GM23248 (cell line): ENCODE measurements at places on chromosomes 6 and 20.

- peak; percentile 95 for DNase-seq
Measured at GRCh38 chr6:89034586-89035251, 45.8 kb upstream of the PNRC1 start.

DNA sequence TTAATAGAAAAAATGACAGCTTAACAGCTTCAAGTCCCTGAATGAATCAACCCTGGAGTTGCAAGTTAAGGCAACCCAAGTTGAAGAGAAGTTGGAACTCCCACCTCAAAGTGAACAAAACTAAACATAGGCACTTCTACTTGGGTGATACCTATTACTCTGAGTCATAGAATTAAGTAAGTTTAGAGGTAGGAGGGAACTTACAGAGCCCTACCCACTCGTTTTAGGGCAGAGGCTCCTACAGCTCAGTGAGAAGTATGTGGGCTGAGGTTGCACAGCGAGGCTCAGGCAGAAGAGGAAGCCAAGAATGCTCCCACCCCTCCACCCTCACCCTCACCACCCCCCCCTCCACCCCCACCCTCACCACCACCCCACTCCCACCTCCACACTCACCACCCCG lies 42.2 kb downstream of the NFATC2 start:
- DNase-seq: peak; percentile 10

DNA sequence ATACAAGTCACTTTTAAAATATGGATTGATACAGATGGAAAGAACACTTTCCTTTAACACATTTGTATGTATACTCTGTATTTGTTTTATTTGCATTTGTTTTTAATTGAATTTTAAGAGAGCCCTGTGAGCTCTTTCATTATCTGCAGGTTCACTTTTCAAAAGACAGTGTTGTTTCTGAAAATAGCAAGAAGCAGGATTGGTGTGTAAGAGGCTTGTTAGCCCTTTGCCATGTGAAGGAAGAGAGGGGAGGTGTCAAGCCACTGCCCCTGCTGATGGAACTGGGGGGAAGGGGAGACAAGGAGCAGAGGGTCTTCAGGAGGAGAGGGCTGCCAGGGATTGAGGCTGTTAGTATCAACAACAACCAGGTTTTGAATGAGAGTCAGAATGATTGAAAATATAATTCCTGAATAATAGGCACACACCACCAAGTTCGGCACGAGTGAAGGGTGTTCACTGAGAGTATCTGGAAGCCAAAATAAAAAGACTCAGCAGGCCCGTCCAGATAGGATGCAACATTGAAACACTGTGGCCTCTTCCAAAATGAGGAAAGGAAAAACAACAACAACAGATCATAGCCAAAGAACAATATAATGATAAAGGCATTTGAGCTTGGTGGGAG lies 12.6 kb upstream of the PBOV1 start:
- DNase-seq: no peak

DNA sequence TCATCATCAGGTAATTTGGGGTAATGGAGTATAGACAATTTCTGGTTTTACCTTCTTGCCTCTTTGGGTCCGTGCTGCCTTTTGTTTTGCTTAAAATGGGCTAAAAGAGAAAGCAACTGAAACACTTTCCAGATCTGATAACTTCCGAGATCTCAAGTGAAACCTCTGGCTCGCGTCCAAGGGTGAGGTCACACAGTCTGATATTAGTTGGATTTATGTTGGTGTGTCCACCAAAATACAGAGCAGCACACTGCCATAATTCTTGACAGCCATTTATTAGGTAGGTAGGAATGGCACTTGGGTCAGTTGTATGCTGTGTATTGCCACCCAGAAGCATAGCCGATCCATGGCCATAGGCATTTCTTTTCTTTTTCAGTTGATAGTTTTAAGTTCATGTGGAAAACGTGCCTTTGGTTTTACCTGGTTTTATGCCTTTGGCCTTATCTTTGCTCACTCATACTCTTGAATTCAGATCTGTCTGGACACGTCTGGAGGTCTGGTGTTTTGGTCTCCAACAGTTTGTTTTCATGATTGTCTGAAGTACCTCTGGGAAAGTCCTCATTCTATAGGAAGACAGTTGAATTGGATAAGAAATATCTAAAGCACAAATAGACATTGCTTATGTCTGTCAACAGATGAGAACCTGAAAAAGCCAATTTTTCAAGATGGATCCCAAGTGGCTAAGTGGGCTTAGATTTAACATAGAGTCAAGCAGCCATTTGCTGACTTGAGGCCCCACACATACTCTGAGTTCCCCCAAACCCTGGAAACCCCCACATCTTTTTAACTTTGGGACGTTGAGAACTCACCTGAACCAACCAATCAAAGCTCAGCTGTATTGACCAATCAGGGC lies 320.8 kb downstream of the SOX4 start:
- no peak for DNase-seq

DNA sequence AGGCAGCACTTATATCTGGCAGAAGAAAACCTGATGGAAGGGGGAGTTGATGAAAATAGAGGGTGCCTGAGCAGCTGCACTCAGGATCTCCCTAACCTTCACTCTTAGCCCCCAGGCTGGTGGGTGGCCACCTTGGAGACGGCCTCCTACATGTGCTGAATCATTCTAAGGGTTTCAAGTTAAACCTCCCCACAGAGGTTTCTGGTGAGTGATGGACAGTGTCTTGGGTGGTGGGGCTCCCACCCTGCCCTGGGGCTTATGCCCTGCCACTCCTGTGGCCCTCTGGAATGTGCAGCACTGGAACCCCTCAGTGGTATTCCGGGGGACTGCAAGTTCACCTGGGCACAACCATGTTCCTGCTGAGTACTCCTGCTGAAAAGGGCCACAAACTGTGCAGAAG lies 357.2 kb downstream of the CD83 start:
- no peak for DNase-seq

GRCh38 chr6:34709386-34709785 lies 12.8 kb upstream of the ILRUN start:
- DNase-seq: no peak
